Motor neuron (in vitro differentiated cells): ENCODE measurements at places on chromosomes 12 and 14. TPM values are rescaled to one million over a fixed set of nuclear protein-coding genes. Genes with fewer than 3 reads are reported as not detected.

DNA sequence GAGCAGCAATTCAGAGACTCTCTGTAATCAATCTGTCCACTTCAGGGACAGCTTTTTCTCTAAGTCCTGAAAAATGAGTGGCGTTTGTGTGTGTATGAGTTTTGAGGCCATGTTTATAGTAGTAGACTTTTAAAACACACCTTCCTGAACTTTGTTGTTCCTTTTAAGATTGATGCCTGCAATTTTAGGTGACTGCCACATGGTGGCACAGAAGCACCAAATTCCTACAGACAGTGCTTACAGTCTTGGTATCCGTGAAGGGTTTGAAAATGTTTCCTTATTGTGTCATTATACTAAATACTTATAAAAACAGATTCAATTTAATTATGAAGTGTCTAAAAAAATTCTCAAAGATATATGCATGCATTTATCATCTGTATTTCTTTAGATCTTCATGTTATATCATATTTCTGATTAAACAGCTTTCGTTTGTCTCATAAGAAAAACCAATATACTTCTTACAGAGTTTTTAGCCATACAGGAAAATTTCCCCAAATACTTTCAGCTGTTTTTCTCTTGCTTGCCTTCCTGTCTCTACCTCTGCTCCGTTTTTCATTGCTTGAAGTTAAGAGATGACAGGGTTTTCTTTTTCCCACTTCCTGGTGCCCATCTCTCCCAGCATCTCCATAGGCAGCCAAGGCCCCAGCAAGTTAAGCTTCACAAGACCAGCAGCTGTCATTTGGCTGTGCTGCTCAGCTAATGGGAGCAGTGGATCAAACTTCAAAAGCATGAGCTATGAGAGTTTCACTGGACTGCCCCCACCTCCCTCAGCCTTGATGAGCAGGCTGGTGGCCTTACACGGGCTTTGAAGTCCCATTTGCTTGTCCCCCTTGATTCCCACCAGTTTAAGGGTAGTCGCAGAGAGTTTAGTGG is 259.6 kb downstream of the AKAP6 start:
- ATAC-seq = no peak

FBXO33 gene
- 10.2 and 10.6 TPM in 2 replicates for total RNA-seq

- ATAC-seq = no peak
Measured at GRCh38 chr12:50933459-50934124, 18.8 kb upstream of the HIGD1C start.

DNA sequence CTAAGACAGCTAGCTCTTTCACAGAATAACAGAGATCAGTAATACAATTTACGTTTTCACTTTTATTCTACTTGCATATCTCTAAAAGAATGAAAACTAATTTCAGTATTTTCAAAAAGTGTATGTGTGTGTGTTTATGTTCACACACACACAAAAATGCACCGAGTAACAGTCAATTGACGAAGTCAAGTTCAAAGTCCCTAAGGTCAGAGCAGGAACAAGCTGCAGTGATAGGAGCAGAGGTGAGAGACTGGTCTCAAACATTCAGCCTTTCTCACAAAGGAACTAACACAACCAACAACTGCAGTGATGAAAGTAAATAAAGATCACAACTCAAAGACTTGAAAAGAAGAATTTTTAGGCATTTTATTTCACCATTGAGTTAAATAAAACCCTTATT is 429.7 kb downstream of the C12orf50 start:
- ATAC-seq = no peak
